Activated T-cell treated with anti-CD3 and anti-CD28 coated beads for 48 hours (primary cell): ENCODE measurements at places on chromosomes 11 and 22.

DNA sequence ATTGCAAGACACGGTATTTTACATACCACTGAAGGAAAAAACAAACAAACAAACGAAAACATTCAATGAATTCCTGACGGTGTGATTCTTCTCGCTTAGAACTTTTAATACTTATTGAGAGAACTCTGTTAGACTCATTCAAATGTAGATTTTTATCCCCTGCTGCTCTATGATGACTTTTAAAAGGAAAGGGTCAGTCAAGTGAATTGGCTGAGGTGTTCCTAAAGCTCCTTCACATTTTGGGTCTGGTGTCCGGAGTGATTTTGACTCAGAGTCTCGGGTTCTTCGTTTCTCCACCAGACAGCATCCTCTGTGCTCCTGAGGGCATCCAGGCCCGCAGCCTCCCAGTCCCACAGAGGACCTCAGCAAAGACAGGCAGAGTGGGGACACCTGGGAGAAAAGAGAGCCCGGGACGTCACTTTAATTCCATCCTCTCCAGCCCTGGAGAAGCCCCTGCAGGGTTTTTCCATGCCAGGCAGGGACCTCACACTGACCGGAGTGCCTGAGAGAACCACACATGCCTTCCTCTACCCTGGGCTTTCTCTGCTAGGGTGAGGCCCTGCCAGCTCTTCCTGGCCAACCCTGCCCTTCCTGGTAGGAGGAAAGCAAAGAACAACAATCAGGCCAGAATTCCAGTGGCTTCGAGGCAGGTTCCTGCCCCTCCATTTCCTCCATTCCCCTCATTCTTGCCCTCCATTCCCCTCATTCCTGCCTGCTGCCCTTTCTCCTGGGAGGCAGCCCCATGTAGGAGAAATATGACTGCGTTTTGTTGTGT lies 1.4 kb upstream of the CSF2RB start:
- no peak for DNase-seq

- no peak for DNase-seq
Observed at GRCh38 chr11:40099426-40100161, 1359.9 kb downstream of the LRRC4C start.

DNA sequence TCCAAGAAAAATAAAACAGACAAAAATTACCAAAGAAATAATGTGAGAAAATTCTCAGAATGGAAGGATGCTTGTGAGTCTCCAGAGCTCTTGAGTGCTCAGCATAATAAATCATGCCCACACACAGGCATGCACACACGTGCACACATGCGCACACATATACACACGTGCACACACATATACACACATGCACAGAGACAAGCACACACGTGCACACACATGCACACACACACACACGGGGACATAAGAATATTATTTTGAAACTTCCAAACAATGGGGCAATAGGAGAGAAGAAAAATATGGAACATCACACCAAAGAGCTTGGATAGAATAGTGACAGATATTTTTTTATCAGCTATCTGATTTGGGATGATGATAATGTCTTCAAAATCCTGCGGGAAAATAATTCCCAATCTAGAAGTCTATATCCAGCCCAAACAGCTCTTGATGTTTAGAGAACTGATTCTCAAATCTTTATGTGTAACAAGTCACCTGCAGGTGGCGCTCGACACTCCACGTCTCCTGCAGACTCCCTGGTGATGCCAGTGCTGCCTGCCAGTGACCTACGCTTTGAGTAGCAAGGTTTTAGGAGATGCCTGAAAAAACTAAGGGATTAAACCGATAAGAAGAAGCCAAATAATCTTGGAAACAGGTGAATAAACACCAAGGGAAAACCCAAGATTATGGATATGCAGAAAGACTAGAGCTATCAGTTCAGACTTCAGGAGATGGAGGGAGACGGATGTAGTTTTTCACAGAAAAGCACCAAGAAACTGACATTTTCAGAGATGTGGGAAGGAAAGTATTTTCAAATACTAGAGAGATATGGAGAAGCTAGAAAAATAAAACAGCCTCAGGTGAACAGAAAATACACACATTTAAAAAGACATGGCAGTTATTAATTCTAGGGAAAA lies 743.6 kb downstream of the ETS1 start:
- DNase-seq, result peak; percentile 55

DNA sequence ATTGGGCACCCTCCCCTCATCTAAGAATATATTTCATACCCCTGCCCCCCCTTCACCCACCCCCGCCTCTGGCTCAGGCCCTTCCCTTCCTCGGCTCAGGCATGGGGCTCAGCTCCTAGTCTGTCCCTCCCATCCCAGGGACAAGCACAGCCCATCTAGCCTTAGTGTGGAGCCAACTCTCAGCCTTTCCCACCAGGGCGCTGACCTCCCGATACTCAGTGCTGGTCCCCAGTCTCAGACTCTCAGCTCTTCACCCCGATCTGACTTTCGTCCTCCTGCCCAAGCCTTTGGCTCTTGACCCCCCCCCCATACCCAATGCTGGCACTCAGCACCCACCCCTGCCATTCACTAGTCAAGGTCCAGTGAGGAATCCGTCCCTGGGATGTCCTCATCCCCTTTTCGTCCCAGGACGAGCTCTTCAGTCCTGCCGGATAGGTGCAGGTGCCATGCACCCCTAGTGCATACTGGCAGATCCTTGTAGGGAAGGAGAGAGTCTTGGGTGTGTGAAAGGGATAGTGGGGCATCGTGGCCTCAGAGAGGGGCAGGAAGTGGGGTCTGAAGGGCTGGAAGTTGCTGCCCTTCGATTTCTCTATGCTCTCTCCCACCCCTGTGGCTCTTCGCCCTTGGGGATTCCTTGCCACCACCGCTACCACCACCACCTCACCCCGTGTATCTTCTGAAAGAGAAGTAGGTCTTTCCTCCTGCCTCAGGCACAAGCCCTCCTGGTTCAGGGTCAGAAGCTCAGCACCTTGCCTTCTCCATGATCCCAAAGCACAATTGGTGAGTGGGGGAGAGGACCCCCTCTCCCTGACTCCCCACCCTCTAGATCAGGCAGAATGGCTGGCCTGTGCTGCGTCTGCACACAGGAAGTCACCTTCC lies 2.4 kb downstream of the TPBGL start:
- DNase-seq, result no peak

GRCh38 chr11:64312947-64313346 lies 4.4 kb downstream of the TRMT112 start:
- DNase-seq, result no peak

GRCh38 chr11:6611092-6611962 lies 689 bp downstream of the TAF10 start:
- DNase-seq, result no peak

- no peak for DNase-seq
Observed at GRCh38 chr11:130865091-130865773, 51.0 kb downstream of the SNX19 start.

DNA sequence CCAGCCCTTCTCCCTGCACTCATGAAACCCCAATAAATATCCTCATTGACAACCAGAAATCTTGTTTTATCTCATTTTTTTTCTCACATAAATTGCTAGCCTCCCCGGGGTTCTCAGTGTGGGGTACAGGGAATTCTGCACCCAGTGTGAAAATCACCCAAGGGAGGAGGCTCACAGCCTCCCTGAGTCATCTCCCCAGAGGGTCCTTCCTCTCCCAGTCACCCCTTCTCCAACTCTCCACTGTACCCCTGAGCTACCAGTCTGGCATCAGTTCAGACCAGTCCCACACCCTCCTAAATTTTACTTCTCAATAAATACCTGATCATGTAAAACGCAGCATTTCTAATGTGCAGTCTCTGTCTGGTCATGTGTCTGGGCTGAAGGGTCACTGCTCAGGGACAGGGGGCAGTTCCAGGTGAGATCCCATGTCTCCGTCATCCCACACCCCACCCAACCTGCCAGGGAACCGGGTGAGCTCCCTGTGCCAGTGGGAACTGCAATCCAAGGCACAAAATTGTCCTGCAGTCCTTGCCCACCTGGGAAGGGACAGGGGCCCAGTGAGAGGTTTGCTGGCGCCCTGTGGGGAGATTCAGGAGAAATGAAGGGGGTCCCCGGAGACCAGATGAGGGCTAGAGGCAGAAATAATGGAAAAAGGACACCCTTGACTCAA lies 8.3 kb downstream of the IGLL5 start:
- DNase-seq, result no peak

GRCh38 chr11:120513436-120514315 lies 2.1 kb downstream of the GRIK4 start:
- DNase-seq, result no peak

DNA sequence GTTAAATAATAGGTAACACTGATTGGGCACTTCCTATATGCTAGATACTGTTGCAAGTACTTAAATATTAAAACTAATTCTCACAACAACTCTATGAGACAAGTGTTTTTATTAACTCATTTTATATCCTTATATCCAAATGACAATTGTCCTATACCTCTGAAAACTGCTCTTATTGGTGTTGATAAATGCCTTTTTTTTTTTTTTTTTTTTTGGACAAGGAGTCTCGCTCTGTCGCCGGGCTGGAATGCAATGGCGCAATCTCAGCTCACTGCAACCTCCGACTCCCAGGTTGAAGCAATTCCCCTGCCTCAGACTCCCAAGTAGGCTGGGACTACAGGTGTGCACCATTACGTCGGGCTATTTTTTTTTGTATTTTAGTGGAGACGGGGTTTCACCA lies 41.6 kb downstream of the MRTFA start:
- DNase-seq, result no peak

GRCh38 chr11:102794382-102794781 lies 3.6 kb downstream of the MMP1 start:
- peak; percentile 1 for DNase-seq

GRCh38 chr11:72398058-72398758 lies 36.1 kb downstream of the CLPB start:
- no peak for DNase-seq

GRCh38 chr22:35556666-35557065 lies 16.0 kb downstream of the RASD2 start:
- DNase-seq, result no peak

DNA sequence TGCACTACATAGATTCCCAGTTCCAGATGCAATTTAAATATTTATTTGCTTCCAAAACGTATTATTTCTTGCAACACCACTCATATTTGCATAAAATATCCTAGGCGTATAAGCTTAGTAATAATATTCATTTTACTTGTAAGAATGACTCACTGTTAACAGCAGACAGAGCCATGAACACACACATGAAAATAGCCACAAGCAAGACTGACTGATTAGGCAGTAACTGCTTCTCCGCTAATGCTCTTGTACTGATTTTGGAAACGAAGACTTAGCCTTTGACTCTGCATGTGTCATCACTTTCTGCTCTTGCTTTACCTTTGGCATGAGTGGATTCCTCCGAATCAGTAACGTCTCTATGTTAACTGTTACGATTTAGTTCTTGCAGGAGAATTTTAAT lies 6.0 kb downstream of the OR10Q1 start:
- no peak for DNase-seq

- no peak for DNase-seq
Observed at GRCh38 chr11:115459563-115459962, 44.7 kb downstream of the CADM1 start.

DNA sequence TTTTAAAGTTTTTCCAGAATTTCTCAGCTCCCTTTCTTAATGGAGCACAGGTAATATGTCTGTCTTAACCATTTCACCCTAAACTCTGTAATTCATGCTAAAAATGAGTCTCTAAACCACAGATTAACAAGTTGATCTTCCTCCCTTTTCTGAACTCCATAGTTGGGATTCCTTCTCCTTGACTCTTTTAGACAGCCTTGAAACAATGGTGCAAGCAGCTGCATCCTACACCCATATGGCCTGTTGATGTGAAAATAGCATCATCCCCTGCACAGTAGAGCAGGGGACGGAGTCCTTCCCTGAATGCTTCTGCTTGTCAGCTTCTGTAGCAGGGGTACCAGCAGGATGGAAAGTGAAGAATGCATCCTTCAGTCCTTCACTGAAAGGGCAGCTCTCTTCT lies 192.8 kb upstream of the SORL1-AS1 start:
- no peak for DNase-seq

- no peak for DNase-seq
Observed at GRCh38 chr11:15754221-15754620, 602.1 kb downstream of the SOX6 start.

DNA sequence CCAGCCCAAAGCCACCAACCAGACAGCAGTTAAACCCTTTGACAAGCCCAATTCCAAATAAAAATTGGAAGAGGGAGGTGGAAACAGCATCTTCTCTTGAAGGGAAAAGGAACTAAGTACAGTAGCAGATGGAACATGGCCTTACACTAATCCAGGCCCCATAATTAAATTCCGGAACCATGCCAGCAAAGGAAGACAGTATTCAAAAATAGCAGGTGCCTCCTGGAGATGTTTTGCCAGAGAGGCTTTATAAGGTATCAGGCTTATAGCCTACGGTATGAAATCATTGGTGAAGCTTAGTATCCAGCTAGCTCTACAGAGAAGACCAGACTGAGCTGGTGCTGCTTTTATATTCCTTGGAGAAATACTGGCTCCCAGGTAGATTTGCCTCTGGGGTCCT lies 344.1 kb upstream of the API5 start:
- no peak for DNase-seq

- DNase-seq, result no peak
Observed at GRCh38 chr11:130402570-130402969, 25.8 kb downstream of the ADAMTS8 start.

GRCh38 chr11:59560702-59561473 lies 49.5 kb downstream of the OR4D9 start:
- DNase-seq, result peak; percentile 79

DNA sequence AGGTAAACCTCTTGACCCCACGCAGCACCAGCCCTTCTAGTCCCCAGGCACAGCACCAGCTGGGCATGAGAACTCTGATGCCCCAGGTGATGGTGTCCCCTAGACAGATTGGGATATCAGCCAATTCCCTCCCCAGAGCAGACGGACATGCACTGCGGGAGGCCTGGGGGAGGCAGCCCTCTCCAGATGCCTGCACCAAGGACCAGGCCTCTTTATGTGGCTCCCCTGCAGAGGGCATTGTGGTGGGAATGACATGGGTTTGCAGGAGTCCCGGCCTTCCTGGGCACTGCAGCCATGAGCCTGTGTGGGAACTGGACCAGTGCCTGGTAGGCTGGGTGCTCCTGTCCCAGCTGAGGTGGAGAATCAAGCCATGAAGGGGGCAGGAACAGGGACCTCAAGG lies 25.9 kb downstream of the PPM1F start:
- no peak for DNase-seq

GRCh38 chr11:124829986-124830385 lies 29.8 kb upstream of the MSANTD2 start:
- no peak for DNase-seq

DNA sequence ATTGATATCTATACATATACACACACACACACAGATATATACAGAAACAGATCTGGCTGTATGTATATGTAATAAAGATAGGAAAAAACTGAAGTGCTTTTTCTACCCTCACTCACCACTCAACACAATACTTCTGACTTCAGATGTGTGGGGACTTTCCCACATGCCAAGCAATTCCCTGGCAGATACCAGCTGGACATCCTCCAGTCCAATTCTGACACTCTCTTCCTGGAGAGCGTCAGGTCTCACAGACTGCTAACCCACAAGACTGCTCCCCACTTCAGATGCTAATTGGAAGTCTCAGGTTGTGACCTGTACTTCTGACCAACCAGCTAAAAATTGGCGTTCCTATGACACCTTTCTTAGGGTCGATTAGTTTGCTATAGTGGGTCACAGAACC lies 140.6 kb downstream of the ATG16L2 start:
- no peak for DNase-seq
